CD4-positive, alpha-beta T cell treated with Interleukin-1 beta for 1 hour (primary cell): ENCODE measurements at places on chromosomes 1 and 21.

DNA sequence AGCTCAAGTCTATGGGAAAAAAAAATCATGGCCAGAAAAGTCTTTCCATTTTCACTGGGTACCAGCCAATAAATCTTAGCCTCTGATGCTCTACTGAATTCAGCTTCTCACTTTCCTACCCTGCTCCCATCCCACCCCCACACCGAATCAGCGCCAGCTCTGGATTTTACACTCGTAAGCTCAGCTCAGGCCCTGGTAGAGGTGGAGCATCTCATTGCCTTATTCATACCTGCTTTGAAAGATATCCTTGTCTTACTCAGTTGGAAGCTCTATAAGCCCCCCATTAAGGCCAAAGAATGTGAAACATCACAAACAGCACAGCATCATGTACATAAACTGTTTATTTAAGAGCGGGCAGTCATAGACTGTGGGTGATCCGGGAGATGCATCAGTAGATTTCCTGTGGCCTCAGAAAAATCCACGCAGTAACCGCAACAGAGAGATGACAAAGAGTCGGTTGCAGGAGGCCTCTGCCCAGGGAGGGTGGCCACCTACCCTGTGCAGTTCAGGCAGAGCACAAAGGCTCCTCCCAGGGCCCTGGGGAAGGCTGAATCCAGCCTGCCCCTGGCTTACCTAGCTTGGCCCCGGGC lies 36.4 kb upstream of the ETS2 start:
- no peak for DNase-seq

DNA sequence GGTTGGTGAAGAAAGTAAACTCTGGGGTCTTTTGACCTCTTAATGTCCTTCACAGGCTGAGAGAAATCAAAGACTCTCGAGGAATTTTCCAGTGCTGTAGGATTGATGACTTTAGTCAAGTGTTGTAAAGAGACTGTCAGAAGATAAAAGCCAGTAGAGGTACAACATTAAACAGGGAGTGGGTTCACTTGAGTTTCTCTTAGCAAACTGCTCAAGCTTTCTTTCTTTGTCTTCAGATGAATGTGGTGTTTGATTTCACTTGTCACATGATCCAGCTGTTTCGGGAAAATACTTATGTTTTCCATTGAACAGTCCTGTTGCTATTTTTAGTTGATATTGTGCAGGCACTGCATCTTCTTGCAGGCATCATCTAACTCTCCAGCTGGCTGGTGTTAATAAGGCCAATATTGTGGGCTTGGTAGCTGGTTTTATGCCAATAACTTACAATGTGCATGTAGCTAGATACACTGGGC lies 45.6 kb downstream of the XCL2 start:
- DNase-seq: no peak

GRCh38 chr1:208909011-208909984 lies 665.1 kb upstream of the PLXNA2 start:
- no peak for DNase-seq

- no peak for DNase-seq
Observed at GRCh38 chr1:21560916-21561638, 51.9 kb downstream of the ALPL start.

- no peak for DNase-seq
Observed at GRCh38 chr1:193730017-193730416, 543.6 kb upstream of the B3GALT2 start.

GRCh38 chr1:112850034-112850757 lies 105.8 kb downstream of the SLC16A1 start:
- DNase-seq: no peak
